Fibroblast of the aortic adventitia (primary cell): ENCODE measurements at places on chromosomes 2 and 18.
A peak's percentile ranks its signal among the peaks of the same experiment; 100 is the strongest.

DNA sequence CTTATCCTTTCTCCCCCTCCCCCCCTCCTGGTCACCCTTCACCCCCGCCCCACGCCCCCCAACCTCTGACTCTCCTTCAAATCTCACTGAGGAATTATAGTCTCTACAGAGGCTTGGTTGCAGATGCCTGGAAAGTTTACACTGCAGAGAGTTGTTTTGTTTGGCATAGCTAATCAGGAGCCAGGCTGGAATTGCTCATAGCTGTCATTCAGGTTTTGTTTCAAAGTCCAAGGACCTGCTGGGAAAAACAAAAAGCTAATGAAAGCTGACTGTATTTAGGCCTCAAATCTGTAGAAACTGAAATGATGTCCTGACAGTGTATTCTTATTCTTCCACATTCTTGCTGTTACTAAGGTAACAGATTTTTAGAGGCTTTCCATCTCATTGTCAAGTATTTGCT is 22.6 kb downstream of the GREB1L start:
- peak; percentile 62 for DNase-seq

- DNase-seq, result no peak
These were observed 83.6 kb downstream of the LBH start for GRCh38 chr2:30314981-30315380.

DNA sequence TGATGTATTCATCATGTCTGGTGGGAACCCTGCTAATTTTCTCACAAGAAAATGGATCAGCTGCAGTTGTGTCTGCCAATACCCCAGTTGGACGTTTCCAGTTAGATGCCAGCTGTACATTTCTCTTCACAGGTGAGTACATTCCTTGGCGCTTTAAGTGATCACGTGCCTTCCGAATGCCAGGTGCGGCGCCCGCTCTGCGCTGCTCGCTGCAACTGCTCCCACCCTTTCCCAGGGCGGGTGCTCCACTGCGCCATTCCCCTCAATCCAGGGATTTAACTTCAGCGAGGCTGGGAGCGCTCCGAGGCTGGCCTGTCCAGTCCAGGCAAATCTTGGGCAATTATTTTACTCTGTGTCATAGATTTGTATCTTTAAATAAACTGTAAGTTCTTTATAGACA is 225.0 kb upstream of the RAB6C start:
- no peak for DNase-seq

- no peak for DNase-seq
These were observed 46.4 kb upstream of the INHBB start for GRCh38 chr2:120299561-120299960.

DNA sequence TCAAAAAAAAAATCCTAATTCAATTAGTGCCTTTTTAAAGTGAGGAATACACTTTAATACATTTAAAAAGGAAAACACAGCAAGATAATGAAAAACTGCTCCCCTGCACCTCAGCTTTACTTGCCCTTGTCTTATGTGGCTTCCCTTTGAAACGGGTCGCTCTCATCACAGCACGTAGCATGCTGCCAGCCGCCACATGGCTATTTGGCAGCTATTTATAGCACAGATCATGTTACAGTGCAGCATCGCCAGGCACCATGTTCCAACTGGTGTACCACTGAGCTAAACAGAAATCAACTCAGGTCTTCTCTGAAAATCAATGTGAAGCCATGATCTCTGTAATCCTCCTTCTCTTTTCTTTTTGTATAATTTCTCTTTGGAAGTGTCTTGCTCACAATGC is 65.1 kb downstream of the TMEM182 start:
- DNase-seq, result no peak

GRCh38 chr2:12127638-12128037 is 381.2 kb downstream of the LPIN1 start:
- DNase-seq, result no peak

GRCh38 chr2:138652378-138652777 is 127.8 kb downstream of the NXPH2 start:
- peak; percentile 34 for DNase-seq

DNA sequence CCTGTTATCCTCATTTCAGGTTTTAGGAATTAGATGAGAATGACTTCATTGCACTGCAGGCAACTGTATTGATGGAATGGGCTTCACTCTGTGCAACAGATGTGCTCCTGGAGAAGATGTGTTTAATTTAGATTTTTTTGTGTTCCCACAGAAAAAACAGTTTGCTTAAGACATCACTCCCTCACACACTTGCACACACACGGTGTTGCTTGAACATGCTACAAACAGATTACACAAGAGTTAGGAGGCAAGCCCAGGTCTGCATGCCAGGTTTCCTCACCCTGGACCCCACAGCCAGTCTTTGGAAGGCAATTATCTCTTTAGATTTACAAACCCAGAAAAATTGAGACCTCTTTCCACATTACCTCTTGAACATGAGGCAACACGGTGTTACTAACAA is 93.7 kb upstream of the KLHL29 start:
- peak; percentile 18 for DNase-seq

- DNase-seq, result peak; percentile 63
These were observed 57.8 kb upstream of the MMADHC start for GRCh38 chr2:149645391-149645790.

DNA sequence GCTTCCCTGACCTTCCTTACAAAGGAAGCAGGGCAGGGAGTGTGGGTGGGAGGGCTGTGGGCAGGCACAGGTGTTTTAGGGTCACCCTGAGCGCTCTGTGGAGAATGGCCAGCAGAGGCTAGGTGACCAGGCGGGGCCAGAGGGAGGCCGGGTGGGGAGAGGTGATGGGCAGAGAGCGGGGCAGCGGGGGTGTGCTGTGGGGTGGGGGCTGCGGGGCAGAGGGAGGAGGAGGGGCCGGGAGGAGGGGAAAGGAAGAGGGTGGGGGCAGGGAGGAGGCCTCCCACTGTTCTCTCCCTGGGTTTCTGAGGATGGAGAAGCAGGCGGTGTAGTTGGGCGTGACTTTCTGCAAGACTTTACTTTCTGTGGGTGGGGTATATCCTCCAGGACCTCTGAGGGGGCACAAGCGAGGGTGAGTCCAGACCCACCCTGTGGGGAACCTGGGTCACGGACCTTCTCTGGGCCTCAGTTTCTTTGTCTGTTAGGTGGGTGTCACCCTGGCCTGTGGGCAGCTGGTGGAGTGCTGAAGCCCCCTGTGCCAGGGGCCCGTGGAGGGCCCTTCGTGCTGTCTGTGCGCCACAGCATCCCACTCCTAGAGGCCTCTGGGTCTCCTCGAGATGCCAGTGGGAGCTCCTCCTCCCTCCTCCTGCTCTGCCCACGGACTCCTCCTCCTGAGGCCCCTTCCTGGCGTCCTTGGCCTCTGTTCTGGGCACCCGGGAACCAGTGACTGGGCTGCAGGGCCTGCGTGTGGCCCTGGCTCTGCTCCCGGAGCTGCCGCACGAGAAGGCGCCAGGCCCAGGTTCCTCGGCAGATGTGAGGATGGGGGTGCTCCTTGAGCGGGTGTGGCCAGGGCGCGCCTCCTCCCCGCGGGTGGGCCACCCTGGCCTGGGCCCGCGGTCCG is 6.3 kb upstream of the NEU4 start:
- DNase-seq, result no peak

DNA sequence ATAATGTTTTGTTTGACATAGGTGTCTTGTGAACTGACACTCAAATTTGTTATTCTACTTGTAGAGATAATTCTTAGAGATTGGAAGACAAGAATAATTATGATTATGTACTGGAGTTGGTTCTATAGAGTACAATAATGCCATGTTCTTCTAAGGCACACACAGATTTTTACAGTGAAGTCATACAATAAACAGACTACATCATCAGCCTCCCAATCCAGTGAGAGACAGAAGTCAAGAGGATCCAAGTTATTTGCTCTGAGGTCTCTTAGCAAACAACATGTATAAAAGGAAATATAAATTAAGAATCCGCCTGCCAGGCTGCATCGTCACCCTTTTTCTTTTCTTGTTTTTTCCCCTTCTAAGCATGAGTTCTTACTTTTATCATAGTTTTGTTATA is 613.5 kb upstream of the SETBP1 start:
- DNase-seq, result no peak

DNA sequence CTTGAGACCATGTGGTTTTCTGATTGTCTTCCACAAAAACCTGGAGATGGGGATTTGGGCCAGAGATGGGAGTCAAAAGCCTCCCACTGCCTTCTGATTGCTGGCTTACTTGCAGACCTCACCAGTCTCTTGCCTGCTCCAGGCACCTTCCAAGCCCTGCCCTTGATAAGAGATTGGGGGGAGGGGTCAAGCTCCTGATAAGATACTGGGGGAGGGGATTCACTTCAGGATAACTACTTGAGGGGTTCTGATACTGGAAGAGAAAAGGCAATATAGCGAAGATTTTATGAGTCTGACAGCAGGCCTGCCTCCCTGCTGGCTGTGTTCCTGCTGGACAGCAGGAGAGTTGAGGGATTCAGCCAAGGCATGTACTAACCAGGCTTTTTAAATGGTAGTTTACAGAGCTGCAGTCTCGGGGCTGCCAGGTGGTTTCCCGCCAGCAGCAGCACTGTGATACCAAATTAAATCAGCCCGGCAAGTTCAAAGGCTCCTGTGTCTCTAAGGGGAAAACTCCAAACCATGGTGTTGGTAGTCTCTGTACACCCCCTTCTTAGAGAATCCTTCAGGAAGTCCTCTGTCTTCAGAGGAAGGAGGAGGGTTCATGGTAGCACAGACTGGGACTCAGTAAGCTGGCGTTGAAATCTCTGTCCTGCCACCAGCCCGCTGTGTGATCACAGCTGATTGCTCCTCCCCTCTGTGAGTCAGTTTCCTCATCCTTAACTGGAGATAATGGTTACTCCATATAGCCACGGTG is 58.3 kb downstream of the FBXO36 start:
- peak; percentile 88 for DNase-seq

GRCh38 chr2:197560146-197560665 is 44.3 kb downstream of the MOB4 start:
- DNase-seq, result no peak

- no peak for DNase-seq
These were observed 116.1 kb upstream of the LRRTM1 start for GRCh38 chr2:80420530-80421208.

DNA sequence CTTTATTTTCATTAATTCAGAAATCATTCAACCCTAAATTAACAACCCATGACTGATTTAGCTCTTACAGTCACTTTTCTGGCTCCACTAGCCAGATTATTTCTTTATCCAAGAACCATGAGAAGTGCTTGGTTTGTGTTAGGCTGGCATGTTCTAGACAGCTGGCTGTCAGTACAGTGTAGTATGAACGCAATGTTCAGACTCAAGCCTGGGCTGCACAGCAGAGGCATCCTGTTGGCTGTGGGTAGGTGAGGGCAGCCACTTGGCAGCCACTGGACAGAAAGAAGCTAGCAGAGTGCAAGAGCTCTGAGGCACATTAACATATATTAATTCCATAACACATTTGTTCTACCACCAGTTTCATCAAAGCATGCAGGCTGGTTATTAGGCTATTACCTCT is 522.9 kb upstream of the FSHR start:
- DNase-seq, result no peak

GRCh38 chr2:234251326-234252271 is 201.1 kb downstream of the SPP2 start:
- peak; percentile 99 for DNase-seq

- DNase-seq, result peak; percentile 37
These were observed 17.8 kb upstream of the TMEM131 start for GRCh38 chr2:98013407-98014042.

- DNase-seq, result no peak
These were observed 250.7 kb downstream of the KLHL29 start for GRCh38 chr2:23635442-23636340.

DNA sequence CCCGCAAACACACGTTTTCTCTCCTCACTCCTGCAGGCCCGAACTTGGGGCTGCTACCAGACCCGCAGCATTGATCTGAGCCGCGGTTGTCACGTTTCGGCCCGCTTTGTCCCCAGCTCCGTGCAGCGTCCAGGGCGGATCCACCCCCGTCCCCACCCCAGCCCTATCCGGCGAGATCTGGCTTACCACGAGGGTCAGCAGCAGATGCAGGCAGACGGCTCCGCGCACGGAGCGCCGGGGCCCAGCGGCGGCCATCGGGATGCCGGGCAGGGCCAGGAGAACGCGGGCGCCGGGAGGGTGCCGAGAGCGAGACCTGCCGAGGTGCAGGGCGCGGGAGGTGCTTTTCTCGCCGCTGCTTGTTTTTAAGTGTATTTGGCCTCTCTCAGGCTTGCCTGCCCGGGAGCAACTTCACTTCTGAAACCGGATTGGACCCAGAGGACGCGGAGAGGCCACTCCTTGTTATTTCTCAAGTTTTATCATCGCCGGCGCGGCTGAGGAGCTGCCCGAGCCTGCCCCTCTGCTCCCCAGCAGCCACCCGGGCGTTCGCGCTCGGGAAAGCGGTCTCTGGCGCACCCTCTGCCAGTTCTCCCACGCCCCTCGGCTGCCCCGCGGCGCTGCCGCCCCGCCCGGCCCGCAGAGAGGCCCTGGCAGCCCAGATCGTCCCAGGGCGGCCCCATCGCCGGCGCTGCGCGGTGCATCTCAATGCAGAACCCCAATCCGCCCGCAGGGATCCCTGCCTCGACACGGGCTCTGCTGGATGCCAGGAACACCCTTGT is at the start of gene DSC3:
Gene DSC3, minus strand, starts transcription at position 337 of the 776 bp plus-strand sequence. Its CDS starts 82 bp downstream, at position 255.
- no peak for DNase-seq

DNA sequence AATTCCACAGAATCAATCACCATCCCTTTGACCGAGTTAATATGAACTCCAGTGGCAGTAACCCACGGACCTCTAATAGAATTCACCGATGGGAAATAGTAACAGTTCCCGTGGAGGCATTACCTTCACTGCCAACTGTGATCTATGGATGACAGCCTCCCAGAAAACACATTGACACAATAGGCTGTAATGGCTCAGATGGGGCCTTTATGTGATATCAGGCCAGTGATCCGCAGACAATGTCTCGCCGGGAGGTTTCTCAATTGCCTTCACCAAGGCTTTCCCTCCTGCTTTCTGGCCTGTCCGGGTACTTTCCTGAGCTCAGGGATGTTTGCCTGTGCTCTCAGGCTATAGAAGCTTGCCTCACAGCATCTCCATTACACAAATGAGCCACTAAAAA is 34.4 kb upstream of the KLF7 start:
- no peak for DNase-seq

GRCh38 chr2:155485141-155485842 is 786.8 kb downstream of the KCNJ3 start:
- no peak for DNase-seq

DNA sequence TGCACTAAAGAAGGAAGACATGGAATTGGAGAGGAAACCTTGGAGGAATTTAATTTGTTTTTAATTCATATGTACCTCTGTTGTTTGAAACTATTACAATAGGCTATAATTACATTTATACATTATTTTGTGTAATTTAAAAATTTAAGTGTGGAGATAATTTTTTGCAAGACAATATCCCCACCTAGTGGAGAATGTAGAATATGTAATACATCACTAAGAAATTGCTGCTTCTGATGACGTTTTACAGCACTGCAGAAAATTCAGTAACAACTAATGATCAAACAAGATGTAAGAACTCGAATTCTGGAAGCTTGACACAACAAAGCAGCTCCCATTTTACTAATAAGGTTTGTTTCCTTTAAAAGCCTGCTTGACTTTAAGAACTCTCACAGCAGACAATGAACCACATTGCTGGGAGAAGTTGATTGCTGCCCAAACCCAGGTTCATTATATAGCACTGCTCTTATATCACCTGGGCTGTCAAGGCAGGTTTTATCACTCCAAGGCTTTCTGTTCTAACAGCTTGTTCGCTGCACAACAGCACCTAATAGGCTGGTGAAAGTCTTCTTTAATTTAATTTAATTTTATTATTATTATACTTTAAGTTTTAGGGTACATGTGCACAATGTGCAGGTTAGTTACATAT is 53.4 kb downstream of the THADA start:
- DNase-seq, result peak; percentile 81

- DNase-seq, result no peak
These were observed 11.0 kb downstream of the CPSF3 start for GRCh38 chr2:9434489-9434888.
